ENCODE measurements at places on chromosomes 7 and 10.
A peak's percentile ranks its signal among the peaks of the same experiment; 100 is the strongest.

GRCh38 chr10:133134411-133135115 is 25.5 kb upstream of the KNDC1 start:
- H3K4me1 ChIP-seq, result no peaks in the 10 kb centered on the region
- H3K36me3 ChIP-seq, result no peaks in the 10 kb centered on the region
- no peak overlapping the region for H3K4me3 ChIP-seq
- peak; percentile 19 for DNase-seq

DNA sequence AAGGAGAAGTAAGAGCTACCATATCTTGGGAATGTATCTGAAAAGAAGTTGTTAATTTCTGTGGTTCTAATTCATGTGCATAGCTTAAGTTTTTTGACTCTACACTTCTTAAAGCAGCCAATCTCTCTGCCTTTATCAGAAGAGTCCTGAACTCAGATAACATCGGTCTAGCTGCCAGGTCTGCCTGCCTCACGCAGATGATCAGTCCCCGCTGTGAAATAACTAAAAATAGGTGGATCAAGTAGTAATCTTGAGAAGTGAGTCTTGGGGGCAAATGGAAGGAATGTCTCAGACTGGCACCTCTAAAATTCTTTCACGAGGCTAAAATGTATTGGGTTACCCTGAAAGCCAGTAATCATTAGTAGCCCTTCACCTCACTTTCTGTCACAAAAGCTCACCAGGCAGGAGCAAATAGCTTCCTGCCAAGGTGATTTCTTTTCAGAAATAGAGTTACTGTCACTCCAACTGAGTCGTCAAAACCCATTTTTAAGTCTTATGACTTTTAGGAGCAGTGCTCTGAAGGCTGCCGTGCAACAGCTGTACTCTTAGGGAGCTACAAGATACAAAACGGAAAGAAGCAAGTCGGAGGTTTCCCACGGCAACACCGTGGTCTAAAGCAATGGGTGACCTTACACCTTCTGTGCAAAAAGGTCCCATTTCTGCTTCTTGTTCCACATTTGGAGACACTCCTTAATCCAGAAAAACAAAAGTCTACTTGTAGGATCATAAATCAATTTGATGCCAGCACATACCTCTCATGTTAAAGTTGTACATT is 85.2 kb downstream of the ABCB5 start:
- H3K4me3 ChIP-seq, result no peak overlapping the region
- H3K27me3 ChIP-seq, result peaks cover 3% of the 10 kb centered on the region
- no peaks in the 10 kb centered on the region for H3K36me3 ChIP-seq
- no peaks in the 10 kb centered on the region for H3K4me1 ChIP-seq

DNA sequence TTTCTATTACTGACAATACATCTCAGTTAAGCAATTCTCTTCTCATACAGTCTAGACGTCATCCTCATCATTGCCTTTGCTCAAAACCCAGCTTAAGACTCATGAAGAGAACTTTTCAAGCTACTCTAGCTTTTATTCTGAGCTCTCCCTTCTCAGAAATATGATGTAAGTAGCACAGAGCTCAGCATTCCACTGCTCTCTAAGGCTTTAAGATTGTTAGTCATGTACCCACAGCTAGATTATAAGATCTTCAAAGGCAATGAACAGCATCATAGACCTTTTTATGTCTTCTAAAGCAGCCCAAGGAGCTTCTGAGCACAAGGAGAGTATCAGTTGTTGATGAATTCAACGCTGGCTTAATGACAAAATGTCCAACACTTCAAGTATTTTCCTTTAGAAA is 119.3 kb downstream of the NRP1 start:
- H3K36me3 ChIP-seq, result no peaks in the 10 kb centered on the region
- DNase-seq, result no peak
- peaks cover 40% of the 10 kb centered on the region for H3K4me1 ChIP-seq
- H3K4me3 ChIP-seq, result no peak overlapping the region
- no peak overlapping the region for H3K27ac ChIP-seq
- no peaks in the 10 kb centered on the region for H3K27me3 ChIP-seq

DNA sequence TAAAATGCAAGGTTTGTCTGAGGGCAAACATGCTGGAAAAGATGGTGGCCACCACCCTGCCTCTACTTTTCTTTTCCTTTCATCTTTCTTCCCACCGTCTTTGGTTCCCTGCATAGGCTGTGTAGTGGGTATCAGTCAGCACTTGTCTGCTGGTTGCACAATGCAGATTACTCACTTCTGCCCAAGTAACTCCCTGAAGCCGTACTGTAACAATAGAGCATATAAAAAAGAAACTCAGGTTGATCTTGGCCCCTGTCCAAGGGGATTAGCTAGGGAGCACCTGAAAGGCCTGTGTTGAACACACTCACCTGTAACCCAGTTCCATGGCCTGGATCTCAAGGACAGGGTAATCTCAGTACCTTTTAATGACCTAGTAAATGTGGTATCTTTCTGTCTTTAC is 533.0 kb upstream of the GALNT17 start:
- H3K4me1 ChIP-seq, result peaks cover 7% of the 10 kb centered on the region
- peaks cover 56% of the 10 kb centered on the region for H3K27me3 ChIP-seq
- H3K36me3 ChIP-seq, result no peaks in the 10 kb centered on the region
- no peak overlapping the region for H3K4me3 ChIP-seq
- H3K27ac ChIP-seq, result no peak overlapping the region
- no peak for DNase-seq

- no peak for DNase-seq
- H3K27me3 ChIP-seq, result no peaks in the 10 kb centered on the region
- no peak overlapping the region for H3K27ac ChIP-seq
- H3K36me3 ChIP-seq, result no peaks in the 10 kb centered on the region
These were observed 30.5 kb downstream of the DCLRE1A start for GRCh38 chr10:113823389-113823788.

DNA sequence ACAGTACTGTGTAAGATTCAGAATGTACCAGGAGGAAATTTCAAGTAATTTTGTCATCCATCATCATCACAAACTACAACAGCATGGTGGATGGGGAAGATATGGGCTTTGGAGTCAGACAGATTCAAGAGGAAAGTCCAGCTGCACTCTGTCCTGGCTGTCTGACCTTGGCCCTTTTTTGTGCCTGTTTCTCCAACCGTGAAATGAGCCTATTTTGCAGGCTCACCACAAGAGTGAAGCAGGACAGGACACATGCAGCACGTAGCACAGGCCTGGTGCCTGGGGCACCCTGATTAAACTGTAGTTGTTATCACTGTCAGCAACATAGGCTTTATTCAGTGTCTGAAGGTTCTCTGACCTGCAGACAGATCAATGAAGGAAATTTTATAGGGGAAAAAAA is 37.6 kb downstream of the RHOBTB1 start:
- peaks cover 12% of the 10 kb centered on the region for H3K27me3 ChIP-seq
- no peak for DNase-seq
- no peak overlapping the region for H3K27ac ChIP-seq
- peaks cover 10% of the 10 kb centered on the region for H3K4me1 ChIP-seq
- H3K4me3 ChIP-seq, result no peak overlapping the region

GRCh38 chr7:97313900-97314299 is 196.4 kb downstream of the SDHAF3 start:
- no peaks in the 10 kb centered on the region for H3K4me1 ChIP-seq
- H3K27me3 ChIP-seq, result no peaks in the 10 kb centered on the region
- DNase-seq, result no peak
- no peak overlapping the region for H3K27ac ChIP-seq

- H3K36me3 ChIP-seq, result no peaks in the 10 kb centered on the region
- H3K27ac ChIP-seq, result no peak overlapping the region
- no peak for DNase-seq
- H3K4me3 ChIP-seq, result no peak overlapping the region
- H3K4me1 ChIP-seq, result no peaks in the 10 kb centered on the region
These were observed 583.6 kb upstream of the LRRN3 start for GRCh38 chr7:110507369-110507768.

- H3K36me3 ChIP-seq, result no peaks in the 10 kb centered on the region
- no peaks in the 10 kb centered on the region for H3K27me3 ChIP-seq
- DNase-seq, result no peak
- H3K4me3 ChIP-seq, result no peak overlapping the region
- no peaks in the 10 kb centered on the region for H3K4me1 ChIP-seq
- H3K27ac ChIP-seq, result no peak overlapping the region
These were observed 247.8 kb downstream of the DOCK4 start for GRCh38 chr7:111958431-111958830.

GRCh38 chr10:48554656-48555055 is 50.2 kb downstream of the ARHGAP22 start:
- H3K27ac ChIP-seq, result no peak overlapping the region
- DNase-seq, result no peak
- H3K36me3 ChIP-seq, result no peaks in the 10 kb centered on the region
- no peak overlapping the region for H3K4me3 ChIP-seq
- peaks cover 7% of the 10 kb centered on the region for H3K27me3 ChIP-seq
- no peaks in the 10 kb centered on the region for H3K4me1 ChIP-seq

- no peak for DNase-seq
- no peak overlapping the region for H3K4me3 ChIP-seq
- H3K36me3 ChIP-seq, result no peaks in the 10 kb centered on the region
These were observed 9.5 kb downstream of the STK32C start for GRCh38 chr10:132298038-132298881.

- DNase-seq, result no peak
- H3K4me1 ChIP-seq, result no peaks in the 10 kb centered on the region
- no peaks in the 10 kb centered on the region for H3K27me3 ChIP-seq
- no peak overlapping the region for H3K4me3 ChIP-seq
These were observed 62.4 kb downstream of the SLC35B4 start for GRCh38 chr7:134254311-134254710.

DNA sequence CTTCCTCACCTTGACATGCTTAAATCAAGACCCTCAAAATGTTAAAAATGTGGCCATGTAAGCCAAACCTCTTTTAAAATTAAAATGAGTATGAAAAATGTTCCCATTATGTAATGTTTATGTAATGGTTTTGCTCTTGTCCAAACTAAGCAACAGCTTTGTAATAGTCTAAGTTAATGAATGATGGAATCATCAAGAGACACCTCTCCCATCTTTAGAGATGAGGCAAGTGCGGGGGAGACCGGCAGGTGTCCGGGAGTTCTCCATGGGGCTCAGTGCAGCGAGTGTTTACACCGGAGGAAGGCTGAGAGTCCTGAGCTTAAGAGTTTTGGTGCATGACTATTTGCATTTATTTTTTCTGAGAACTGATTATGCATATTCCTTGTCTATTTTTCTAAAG is 384.9 kb upstream of the RNF32 start:
- no peaks in the 10 kb centered on the region for H3K36me3 ChIP-seq
- no peak for DNase-seq
- no peak overlapping the region for H3K27ac ChIP-seq
- H3K4me3 ChIP-seq, result no peak overlapping the region

DNA sequence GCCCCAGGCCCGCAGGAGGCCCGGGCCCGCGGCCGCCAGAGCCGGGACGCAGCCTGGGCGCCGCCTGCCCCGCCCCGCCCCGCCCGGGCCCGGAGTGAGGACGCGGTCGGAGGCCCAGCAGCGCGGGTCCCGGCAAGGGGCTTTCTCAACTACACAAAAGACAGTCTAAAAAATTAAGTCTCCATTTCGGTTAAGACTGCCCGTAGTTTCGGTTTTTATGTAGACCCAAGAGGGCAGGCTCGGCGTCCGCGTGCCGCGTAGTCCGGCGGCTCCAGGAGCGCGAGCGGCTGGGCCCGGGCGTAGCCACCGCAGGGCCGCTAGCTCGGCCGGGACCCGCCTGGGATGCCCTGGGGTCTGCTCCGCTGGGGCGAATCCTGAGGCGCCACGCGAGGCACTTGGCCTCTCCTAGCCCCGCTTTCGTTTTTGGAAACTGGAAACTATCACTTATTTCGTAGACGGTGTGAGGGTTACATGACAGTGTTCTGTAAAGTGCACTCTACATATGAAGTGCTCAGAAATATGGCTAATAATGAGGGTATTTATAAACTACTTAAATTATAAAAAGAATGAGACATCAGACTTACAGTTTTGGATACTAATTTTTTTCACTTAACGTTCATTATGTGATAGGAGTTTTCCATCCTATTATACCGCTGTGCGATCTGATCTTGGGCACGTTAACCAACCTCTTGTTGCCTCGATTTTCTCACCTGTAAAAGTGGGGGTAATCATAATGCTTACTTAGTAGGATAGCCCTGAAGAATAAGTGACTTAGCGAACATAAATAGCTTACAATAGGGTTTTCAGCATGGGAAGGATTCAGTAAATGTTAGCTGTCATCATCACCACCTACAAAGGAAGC is 573 bp downstream of the BLVRA start:
- H3K4me1 ChIP-seq, result peaks cover 52% of the 10 kb centered on the region
- peak; percentile 71 for DNase-seq
- H3K4me3 ChIP-seq, result peak overlapping the region; percentile 81
- no peaks in the 10 kb centered on the region for H3K36me3 ChIP-seq

GRCh38 chr7:44077681-44078091 is 4.6 kb downstream of the POLM start:
- H3K27ac ChIP-seq, result peak overlapping the region; percentile 92
- H3K36me3 ChIP-seq, result peaks cover 95% of the 10 kb centered on the region
- peaks cover 54% of the 10 kb centered on the region for H3K4me1 ChIP-seq
- no peak overlapping the region for H3K4me3 ChIP-seq
- H3K27me3 ChIP-seq, result no peaks in the 10 kb centered on the region

- H3K27ac ChIP-seq, result no peak overlapping the region
- H3K36me3 ChIP-seq, result no peaks in the 10 kb centered on the region
- H3K4me1 ChIP-seq, result peaks cover 2% of the 10 kb centered on the region
- H3K27me3 ChIP-seq, result peaks cover 26% of the 10 kb centered on the region
These were observed 63.7 kb upstream of the CREB5 start for GRCh38 chr7:28348636-28349035.

- no peaks in the 10 kb centered on the region for H3K36me3 ChIP-seq
- no peaks in the 10 kb centered on the region for H3K27me3 ChIP-seq
- no peak overlapping the region for H3K4me3 ChIP-seq
- H3K27ac ChIP-seq, result no peak overlapping the region
- DNase-seq, result no peak
- H3K4me1 ChIP-seq, result no peaks in the 10 kb centered on the region
These were observed 49.9 kb upstream of the PPP1R3A start for GRCh38 chr7:113968713-113969112.

DNA sequence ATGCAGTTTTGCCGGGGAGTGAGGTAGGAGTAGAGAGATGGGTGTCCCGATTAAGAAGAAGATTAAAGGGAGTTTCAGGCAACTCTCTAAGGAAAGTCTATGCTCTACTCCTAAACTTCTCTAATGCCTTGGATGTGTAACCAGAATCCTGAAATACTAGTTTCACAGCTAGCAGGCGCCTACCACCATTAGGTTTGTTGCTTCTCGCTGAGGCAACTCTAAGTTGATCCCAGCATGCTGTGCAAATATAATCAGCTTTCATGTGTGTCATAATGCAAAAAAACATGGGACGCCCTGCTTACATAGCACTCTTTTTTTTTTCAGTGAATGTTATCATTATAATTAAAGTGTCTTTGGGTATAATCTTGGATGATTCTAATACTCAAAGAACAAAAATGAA is 50.4 kb upstream of the FAM3C start:
- no peak overlapping the region for H3K4me3 ChIP-seq
- no peaks in the 10 kb centered on the region for H3K27me3 ChIP-seq
- DNase-seq, result no peak

DNA sequence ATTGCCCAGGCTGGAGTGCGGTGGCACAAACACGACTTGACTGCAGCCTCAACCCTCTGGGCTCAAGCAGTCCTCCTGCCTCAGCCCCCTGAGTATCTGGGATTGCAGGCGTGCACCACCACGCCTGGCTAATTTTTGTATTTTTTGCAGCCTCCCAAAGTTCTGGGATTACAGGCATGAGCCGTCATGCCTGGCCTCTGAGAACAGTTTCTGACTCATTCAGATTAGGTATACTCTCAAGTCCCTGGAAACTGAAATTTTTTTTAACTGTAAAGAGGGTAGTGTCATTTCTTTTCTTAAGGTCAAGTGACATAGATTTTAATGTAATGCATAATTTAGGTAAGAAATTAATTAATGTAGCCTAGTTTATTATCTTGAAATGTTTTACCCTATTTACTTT is 104.7 kb downstream of the SEPTIN7 start:
- peaks cover 7% of the 10 kb centered on the region for H3K4me1 ChIP-seq
- no peak overlapping the region for H3K4me3 ChIP-seq
- H3K27ac ChIP-seq, result no peak overlapping the region
- no peak for DNase-seq
